ENCODE measurements at places on chromosomes 6 and 20. TPM values are rescaled to one million over a fixed set of nuclear protein-coding genes. Genes with fewer than 3 reads are reported as not detected.

The CYP39A1 gene
- not detected for total RNA-seq

GRCh38 chr20:16459019-16459700 is 114.1 kb downstream of the KIF16B start:
- DNase-seq, result no peak

DNA sequence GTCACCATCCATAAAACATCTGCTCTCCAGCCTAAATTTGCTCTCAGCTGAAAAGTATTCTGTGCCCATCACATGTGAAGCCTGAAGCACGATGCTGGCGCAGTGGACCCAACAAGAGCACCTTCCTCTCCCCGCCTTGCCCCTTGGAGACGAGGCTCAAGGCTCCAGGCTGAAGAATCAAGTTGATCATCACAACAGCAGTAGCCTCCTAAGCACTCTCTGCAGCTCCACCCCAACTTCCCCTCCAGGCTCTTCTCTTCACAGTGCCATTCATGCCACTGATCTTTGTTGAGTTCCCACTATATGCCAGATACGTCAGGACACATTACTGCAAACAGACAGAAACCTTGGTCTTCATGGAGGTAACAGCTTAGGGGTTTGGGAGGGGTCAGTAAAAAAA is 41.6 kb upstream of the ZNF217 start:
- no peak for DNase-seq

GRCh38 chr20:16419138-16419715 is 154.0 kb downstream of the KIF16B start:
- DNase-seq, result no peak

The HLA-DQB1 gene
- total RNA-seq, result 6.9 TPM

Measured in activated CD8-positive, alpha-beta T cell treated with anti-CD3 and anti-CD28 coated beads for 36 hours (primary cell).